ENCODE measurements at places on chromosomes 7 and 10.

DNA sequence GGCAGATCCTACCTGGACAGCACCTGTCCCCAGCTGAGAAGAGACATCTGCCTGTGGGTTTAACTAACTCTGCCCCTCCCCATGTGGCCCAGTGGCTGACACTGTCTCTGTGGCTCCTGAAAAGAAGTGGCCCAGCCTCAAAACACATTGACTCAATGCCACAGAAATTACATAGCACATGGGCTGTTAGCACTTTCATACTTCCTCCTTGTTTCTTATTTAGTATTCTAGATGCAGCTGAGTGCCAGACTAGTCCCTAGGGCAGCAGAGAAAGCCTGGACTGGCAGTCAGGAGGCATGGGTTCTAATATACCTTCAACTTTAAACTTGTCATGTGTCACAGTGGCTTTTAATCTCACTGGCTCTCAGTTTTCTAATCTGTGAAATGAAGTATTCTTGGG is 171.0 kb downstream of the TRIL start:
- DNase-seq: no peak

- DNase-seq: no peak
Measured at GRCh38 chr10:17213646-17214349, 12.3 kb upstream of the TRDMT1 start.

DNA sequence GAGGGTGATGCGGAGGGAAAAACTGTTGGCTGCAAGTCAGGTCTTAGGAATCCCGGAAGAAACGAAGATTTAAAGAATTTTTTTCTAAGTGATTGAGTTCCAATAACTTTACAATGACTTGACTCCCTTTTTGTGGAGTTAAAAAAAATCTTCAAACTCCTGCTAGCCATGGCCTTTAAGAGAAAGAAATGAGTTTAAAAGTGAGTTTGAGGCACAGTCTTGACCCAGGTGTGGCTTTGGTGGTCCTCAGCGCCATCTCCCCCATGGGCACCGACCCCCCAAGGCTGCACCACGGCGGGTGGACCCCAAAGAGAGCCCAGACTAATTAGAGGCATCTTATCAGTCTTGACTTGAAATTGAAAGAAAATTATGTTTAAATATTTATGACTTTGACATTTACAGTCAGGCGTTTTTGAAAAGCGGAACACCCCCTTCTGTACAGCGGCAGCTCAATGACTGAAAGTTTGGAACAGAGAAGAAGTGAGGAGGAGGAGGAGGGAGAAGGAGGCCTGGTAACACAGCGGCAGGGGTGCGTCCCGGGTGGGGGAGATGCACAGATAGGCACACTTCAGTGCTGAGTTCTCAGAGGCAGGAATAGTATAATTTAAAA is 349.6 kb downstream of the DNAJB6 start:
- no peak for DNase-seq

DNA sequence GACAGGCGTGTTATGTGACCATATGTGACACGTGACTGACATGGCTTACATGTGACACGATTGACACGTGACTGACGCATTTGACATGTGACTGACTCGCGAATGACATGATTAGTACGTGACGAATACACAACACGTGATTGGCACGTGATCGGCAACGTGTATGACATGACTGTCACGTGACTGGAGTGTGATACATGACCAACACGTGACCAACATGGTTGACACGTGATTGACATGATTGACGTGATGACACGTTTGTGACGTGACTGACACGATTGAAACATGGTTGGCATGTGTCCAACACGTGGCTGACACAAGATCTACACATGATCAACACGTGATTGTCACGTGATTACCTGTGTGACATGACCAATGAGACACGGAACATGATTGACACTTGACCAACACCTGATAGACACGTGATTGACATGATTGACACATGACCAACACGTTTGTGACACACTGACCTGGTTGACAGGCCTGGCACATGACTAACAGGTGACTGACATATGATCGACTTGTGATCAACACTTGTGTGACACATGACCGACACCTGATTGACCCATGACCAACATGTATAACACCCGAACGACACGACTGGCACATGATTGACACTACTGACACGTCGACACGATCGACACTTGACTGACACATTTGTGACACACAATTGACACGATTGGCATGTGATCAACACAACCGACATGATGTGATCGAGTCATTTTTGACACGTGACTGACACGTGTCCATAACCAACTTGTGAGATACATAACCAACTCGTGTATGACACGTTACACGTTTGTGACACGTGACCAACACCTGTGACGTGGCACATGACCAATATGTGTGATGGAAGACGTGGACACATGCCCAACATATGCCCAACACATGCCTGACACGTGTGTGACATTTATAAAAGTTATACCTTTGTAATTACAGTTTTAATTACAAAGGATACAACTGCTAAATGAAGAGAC is 21.1 kb downstream of the CRPPA start:
- DNase-seq: peak; percentile 17

- DNase-seq: no peak
Measured at GRCh38 chr7:4944939-4945338, 14.0 kb downstream of the MMD2 start.

- DNase-seq: no peak
Measured at GRCh38 chr7:139889186-139889871, 60.3 kb downstream of the TBXAS1 start.

DNA sequence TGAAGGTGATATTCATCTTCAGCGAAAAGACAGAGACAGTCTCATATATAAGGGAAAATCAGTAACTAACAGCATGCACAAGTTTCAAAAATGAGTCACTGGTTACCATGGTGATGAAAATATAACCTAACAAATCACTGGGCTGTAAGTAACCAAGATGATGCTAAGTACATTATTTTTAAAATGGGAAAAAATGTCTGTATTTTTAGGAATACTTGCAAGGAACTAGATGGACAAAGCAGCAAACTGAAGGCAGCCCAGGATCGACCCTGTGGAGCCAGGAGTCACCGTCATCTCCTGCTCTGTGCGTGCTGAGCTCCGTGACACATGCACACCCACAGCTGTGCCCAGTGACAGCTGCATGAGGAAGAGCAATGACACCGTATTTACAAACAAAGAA is 137.3 kb downstream of the ELMO1 start:
- no peak for DNase-seq

GRCh38 chr10:76291175-76291574 is 859.8 kb downstream of the LRMDA start:
- no peak for DNase-seq

GRCh38 chr10:118272149-118272721 is 69.9 kb downstream of the FAM204A start:
- DNase-seq: no peak

DNA sequence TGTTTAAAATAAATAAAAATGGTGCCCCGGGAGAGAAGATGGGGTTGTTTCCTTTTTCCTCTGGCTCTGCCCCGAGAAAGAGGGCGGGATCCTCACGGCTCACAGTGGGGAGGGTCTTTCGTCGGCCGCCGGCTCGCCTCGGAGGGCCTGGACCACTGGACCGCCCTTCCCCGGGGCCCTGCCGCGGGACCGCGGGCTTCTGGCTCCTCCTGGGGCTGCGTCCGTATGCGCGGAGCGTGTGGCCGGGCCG is 3.5 kb upstream of the IGF2BP3 start:
- DNase-seq: no peak

GRCh38 chr7:148264933-148265557 is 325.5 kb upstream of the C7orf33 start:
- DNase-seq: no peak
